NCI-H748 treated with DMSO at 0.1 percent for 48 hours (cell line): ENCODE measurements at places on chromosomes 3 and 15.

GRCh38 chr15:56095406-56095805 lies 102.0 kb upstream of the NEDD4 start:
- DNase-seq: no peak

- no peak for DNase-seq
These were observed 65.8 kb upstream of the RNU6-1 start for GRCh38 chr15:67905628-67906027.

GRCh38 chr3:142318331-142318730 lies 92.9 kb upstream of the GK5 start:
- no peak for DNase-seq

DNA sequence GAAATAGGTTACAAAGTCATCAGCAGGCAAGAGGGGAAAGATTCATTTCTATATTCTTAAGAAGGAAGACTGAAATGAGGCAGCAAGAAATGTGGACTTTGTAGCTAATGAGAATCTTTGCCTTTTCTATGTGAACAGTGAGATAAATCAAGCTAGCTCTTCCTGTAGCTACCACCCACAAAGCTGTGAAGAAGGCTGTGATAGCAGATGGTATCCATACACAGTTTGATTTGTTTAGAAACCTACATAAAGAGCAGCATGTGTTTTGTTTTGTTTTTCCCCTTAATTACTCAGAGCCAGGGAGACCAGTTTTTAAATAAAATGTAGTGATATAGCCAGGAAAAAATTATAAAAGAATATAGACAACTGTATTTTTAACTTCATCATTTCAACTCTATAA lies 45.5 kb downstream of the TEX9 start:
- no peak for DNase-seq

GRCh38 chr3:50158530-50159146 lies 3.5 kb downstream of the SEMA3F start:
- no peak for DNase-seq

DNA sequence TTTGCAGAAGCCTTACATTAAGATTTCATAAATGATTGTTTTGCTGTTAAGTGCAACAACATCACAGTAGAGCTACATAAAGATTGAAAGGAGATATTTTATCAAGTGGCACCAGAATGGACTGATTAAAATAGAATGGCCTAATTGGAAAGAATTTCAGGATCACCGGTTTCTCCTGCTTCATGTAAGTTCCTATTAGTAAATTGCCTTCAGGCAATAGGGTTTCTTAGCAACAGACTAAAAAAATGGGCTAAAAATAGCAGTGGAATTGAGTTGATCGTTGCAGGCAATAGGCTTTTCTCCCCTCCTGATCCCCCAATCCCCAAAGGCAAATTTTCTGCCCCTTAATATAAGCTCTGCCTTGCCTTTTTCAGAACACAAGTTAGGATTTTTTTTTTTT lies 917 bp downstream of the LNP1 start:
- peak; percentile 39 for DNase-seq

DNA sequence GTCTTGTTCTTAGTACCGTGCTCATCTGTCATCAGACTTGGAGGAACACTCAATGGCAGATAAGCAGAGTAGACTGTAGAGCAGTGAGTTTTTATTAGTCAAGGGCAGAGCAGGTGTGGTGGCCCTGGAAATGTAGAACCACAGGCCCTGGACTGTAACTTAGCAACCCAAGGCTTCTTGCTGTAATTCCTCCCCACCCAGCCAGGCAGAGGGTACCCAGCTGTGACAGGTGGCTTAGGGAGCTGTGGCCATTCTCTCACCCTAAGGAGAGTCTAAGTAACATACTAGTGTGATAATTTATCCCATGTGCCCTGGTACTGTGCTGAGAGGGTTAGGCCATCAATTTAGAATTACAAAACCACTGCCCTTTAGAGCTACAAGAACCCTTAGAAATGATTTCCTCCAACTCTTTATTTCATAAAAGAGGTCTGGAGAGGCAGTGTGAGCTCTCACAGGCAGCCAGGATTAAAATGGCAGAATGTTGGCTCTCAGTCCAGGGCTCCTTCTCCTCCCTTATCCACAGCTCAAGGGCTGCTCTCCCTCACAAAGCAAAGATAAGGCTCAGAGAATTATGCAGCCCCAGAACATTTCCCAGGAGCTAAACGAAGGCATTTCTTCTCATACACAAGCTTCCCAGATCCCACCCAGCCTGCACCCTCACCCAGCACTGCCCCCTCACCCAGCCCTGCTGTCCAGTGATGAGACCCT lies 3.0 kb downstream of the POMGNT2 start:
- no peak for DNase-seq

DNA sequence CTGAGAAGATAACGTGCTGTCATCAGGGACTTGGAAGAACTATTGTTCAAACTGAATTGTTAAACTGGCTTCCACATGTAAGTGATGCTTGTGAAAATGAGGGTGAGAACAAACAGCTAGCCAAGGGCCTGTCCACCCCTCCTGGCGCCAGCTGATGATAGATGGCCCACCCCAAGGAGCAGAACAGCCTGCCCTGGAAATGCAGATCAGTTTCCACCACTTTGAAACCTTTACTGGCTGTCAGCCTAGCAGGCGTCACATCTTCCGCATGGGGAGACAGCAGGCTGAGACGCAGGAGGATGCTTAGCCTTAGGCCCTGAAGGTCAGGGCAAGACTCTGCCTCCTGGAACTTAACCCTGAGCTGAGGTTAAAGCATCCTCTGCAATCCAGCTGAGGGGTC lies 6.4 kb upstream of the SLC51B start:
- no peak for DNase-seq

- DNase-seq: no peak
These were observed 308.7 kb downstream of the CHST2 start for GRCh38 chr3:143428294-143428693.

- no peak for DNase-seq
These were observed 35.3 kb downstream of the OXNAD1 start for GRCh38 chr3:16300307-16300706.

DNA sequence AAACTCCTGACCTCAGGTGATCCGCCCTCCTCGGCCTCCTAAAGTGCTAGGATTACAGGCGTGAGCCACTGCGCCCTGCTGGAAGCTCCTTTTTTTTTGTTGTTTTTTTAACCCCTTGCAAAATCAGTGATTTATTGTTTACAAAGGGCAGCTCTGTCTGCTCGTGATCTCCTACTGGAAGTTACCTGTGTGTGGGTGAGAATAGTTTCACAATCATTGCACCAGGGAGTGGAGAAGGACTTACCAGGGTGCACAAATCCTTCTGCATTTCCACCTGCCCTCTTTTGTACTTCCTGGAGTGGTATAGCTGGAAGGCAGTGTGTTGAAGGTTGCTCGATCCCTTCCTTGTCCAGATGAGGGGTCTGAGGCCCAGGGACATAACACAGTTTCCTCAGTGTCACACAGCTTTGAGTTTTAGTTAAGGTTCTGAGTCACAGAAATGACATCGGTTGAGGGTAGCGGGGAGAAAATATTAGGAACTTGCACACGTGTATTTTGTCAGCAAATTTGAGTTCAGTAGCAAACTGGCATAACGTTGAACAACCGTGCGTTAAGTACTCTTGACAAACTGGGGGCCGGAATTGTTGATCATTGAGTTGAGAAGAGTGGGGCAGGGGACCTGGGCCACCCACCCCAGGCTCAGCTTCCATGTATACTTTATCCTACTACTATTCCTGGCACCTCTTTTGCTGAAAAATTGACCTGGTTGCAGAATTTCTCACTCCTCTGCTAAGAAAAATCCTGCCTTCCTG lies 11.3 kb upstream of the TRAK1 start:
- DNase-seq: no peak

- DNase-seq: no peak
These were observed 6.6 kb downstream of the XYLB start for GRCh38 chr3:38353151-38353550.

DNA sequence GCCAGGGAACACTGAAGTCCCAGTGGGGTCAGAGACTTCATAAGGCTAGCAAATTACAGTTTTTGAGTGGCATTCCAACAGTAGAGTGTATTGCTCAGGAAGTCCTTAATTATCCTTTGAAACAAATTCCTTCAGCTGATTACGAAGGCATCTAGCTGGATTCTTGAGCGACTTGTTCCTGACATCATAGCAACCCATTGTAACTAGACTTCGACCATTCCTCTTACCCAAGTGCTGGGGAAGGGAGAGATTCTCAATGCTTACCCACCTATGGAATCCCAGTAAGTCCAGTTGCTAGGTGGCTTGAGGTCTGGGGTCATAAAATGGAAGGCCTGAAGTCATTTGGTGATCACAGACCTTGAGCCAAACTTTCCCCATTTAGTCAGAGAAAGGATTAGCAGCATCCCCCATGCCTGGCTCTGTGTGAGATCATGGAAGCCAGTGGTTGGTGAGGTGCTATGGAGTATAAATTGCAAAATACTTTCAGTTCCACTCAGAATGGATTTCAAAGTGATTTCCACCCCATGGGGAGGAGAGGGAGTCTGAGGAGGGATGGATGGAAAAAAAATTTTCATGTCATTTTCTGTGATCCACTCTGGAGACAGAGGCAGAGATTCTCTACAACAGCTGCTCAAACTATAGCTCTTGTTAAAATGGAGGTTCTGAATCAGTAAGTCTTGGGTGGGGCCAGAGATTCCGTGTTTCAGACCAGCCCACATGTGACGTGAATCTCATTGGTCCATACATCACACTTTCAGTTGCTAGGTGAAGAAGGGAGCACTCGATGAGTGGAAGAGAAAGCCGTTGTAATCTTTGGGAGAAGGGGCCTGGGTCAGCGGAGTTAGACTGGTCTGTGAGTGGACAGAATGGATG lies 45.7 kb downstream of the CD86 start:
- DNase-seq: no peak

- no peak for DNase-seq
These were observed 50.0 kb downstream of the CPA3 start for GRCh38 chr3:148914936-148915690.

DNA sequence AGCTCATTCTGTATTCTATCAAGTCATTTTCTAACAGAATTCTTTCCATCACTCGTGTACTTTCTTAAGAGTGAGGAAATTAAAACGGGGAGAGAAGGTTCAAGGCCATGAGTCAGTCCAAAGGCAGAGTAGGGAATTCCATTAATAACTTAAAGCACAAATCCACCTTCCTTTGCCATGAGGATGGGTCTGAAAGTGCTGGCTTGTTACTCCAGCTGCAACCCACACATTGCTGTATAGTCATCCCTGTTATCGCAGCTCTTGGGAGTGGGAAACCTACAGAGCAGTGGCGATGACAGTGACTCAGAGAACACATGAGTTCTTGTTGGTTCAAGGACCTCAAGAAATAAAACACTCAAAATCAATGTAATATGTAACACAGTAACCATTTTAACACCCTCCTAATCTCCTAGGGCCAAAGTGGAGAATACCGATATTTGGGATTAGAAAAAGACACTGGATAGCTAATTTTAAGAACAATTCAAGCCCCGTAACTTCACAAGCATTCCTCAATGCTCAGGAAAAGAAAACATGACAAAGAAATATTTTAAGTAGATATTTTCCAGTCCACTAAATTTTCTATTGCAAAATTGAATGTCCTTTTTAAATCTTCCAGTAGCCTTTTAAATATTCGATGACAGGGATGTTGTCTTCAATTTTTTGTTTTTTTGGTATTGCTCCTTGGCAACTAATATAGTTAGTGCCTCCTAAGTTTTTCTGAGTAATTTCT lies 179.9 kb upstream of the THBS1 start:
- DNase-seq: no peak

GRCh38 chr3:177744873-177745606 lies 547.8 kb upstream of the TBL1XR1 start:
- no peak for DNase-seq

DNA sequence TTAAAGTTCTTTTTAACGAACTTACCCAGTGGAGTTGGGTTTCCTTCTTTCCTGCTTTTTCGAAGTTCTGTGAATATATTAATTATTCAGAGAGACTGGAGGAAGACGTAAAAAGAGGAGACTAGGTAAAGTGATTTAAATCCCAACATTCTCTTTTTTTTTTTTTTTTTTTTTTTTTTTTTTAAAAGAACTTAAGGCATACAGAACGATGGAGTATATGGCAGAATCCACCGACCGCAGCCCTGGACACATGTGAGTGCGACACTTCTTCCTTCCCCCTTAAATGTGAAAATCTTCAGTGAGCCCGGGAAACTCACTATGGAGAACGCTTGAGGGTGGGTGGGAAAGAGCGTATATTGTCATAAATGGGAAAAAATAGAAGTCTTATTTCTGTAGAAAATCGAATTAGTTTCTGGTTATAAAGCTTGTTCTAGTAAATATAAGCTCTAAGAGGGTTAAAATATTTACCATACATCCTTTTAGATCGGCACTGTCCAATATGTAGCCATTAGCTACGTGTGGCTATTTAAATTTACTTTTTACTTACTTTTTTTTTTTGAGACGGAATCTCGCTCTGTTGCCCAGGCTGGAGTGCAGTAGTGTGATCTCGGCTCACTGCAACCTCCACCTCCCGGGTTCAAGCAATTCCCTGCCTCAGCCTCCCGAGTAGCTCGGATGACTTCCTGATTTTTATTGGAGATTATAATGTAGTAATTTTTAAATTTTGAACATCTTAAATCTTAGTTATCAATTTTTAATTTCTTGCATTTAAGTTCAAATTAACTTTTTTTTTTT lies 892 bp downstream of the NMD3 start:
- DNase-seq: no peak

DNA sequence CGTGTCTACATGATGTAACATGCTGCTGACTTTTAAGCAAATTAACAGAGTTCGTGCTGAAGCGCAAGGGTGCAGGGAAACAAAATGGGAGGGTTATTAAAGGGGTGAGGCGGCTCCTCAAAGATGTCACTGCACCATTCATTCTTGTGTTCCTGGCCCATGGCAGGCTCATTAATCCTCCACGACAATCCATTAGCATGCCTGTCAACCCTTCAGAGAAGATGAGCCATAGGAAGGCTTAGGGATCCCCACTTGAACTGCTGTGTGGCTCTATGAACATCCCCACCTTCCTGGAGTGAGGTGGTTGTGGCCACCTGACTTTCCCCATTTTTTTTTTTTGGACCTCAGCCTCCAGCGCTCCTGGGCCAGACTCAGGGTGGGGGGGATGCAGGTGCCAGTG lies 45.8 kb downstream of the IGF1R start:
- DNase-seq: no peak

DNA sequence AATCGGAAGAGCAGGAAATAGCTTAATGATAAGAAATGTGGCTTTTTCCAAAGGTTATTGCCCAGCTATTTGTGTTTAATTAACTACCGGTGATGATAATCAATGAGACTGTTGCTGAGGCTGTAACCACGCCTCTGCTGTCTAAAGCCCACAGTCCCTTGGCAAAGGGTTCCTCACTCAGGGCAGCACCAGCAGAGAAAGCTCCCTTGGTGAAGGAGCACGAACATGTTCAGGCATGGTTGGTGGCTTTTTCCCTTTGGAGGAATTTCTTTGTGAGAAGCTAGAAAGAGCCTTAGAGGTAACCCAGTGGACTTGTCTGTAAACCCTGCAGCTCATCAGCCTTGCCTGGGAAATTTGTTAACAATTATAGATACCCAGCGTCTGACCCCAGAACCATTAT lies 7.5 kb upstream of the ST6GAL1 start:
- DNase-seq: no peak

DNA sequence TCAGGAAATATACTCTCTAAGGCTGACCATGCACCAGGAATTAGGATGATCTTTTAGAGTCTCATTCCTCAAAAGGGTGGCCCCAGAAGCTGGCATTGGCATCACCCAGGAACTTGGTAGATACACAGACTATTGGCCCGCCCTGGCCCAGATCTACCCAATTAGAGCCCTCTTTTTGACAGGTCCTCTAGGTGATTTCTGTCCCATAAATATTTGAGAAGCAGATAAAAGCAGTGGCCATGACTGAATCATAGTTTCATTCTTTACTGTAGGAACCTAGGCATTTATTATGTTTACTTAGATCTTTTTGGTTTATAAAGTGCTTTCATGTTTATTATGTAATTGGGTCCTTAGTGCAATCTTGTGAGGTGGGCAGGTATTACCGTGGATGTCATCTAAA lies 7.6 kb downstream of the TLNRD1 start:
- DNase-seq: no peak
